ENCODE measurements at places on chromosomes 3 and 15.
A peak's percentile ranks its signal among the peaks of the same experiment; 100 is the strongest.

GRCh38 chr3:161069511-161070251, 35.5 kb downstream of the B3GALNT1 start:
- peak; percentile 64 for DNase-seq

GRCh38 chr3:127329631-127330285, 41.9 kb upstream of the PRR20G start:
- DNase-seq = no peak

GRCh38 chr15:65930134-65930533, 60.8 kb downstream of the RAB11A start:
- no peak for DNase-seq

DNA sequence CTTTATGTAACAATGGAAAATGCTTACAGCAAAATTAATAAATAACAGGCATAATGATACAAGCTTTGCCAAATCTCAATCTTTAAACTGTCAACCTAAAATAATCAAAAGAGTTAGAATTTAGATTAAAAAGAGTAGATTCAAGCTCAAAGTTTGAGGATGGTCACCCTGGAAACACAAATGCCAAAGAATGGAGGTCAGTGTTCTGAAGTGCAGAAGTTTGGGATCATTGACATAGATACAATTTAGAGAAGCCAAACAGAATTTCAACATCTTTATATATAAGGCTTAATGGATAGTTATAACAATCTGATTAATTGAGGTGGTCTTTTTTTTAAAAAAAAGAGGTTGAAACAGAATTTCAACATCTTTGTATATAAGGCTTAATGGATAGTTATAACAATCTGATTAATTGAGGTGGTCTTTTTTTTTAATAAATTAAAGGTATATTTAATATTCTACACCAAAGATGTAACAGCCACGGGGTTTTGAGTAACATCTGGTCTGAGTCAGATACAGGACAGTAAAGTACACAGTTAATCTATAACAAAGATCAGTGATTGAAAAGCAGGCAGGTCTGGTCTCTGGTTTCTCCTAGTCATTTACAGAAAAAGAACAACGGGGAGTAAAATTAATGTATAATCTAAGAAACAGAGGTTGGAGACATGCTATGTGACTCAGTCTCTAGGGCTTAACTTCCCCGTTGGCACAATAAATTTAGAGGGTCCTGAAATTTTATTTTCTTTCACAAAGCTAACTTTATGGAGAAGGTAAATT, 490.7 kb downstream of the GBE1 start:
- no peak for DNase-seq

- no peak for DNase-seq
Measured at GRCh38 chr15:92634671-92635201, 20.8 kb downstream of the FAM174B start.

DNA sequence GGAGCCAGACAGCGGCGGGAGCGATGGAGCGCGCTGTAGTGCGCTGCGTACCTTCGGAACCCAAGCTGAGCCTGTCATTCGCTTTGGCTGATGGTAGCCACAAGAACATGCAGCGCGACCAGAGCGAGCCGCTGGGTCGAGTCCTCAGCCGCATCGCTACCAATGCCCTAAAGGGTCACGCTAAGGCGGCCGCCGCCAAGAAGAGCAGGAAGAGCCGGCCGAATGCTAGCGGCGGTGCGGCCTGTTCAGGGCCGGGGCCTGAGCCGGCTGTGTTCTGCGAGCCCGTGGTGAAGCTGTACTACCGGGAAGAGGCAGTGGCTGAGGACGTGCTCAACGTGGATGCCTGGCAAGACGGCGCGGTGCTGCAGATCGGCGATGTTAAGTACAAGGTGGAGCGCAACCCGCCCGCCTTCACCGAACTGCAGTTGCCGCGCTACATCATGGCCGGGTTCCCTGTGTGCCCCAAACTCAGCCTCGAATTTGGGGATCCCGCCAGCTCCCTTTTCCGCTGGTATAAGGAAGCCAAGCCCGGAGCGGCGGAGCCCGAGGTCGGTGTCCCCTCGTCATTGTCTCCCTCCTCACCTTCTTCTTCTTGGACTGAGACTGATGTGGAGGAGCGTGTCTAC, 498 bp downstream of the PDE12 start:
- DNase-seq = peak; percentile 30

GRCh38 chr3:172709774-172710663, 848 bp downstream of the NCEH1 start:
- no peak for DNase-seq

DNA sequence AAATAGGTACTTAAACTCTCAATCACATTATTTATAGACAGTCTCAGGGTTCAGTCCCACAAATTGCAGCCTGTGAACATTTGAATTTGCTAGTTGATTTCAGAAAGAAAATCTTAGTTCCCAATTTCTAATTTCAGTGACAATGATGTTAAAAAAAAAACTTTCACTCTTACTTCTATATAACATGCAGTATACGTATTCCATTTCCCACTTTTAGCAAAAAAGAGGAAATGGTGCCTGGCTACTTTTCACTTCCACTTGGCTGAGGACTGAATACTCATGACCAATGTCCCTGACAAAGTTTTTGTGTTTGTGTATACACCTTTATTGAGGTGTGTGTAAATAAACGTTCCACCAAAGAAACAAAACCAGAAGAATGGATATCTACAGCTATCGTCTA, 32.1 kb upstream of the XCR1 start:
- no peak for DNase-seq

DNA sequence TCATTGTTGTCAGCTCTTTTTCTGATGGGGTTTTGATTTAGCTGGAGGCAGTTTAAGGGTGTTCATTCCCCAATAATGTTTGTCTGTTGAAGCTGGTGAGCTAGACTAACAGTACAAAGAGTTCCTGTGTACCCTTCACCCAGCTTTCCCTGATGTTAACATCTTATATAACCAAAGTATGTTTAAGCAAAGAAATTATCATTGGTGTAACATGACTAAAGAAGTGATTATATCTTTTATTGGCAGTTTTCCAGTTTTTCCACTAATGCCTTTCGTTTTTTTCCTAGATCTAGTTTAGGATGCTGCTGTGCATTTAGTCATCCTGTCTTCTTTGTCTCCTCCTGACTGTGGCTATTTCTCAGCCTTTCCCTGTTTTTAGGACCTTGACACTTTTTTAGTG, 165.6 kb downstream of the LPP start:
- no peak for DNase-seq

DNA sequence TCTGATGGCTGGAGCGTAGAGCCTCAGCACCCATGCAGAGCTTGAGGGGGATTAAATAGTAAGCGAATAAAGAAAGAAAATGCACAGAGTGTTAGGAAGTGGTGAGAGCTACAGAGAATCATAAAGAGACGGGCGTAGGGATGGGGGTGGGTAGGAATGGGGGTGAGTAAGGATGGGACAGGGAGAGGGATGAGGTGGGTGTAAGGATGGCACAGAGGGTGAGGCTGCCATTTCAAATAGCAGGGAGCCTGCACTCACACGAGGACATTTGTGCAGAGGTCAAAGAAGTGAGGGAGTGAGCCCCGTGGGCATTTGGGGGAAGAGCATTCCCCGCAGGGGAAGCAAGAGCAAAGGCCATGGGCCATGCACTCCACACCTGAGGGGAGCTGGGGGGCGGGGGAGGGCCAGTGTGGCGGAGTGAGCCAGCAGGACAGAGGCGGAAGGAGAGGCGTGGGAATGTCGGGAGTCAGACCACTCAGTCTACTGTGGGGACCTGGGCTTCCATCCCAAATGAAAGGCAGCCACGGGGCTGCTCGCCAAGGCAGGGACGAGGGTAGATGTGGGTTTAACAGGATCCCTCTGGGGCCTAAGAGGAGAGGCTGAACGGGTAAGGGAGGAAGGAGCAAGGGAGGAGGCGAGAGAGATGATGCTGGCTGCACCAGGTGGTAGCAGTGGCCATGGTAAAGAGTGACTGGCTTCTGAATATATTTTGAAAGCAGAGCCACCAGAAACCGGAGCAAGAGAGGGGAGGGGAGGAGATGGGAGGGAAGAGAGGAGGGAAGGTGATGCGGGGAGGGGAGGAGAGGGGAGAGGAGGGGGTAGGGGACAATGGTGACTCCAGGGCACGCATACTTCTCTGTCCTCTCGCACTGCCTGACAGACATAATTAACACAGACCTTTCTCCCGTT, 35.2 kb upstream of the SLC6A6 start:
- no peak for DNase-seq

GRCh38 chr3:94529816-94530215, 467.0 kb downstream of the NSUN3 start:
- DNase-seq = no peak

DNA sequence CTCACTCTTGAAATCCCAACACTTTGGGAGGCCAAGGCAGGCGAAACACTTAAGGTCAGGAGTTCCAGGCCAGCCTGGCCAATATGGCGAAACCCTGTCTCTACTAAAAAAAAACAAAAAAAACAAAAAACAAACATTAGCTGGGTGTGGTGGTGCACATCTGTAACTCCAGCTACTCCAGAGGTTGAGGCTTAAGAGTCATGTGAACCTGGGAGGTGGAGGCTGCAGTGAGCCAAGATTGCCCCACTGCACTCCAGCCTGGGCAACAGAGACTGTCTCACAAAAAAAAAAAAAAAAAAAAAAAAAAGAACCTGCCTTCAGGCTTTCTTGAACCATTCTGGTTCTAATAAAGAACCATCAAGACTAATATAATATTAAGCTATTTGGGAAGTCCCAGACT, 16.5 kb downstream of the ARPP19 start:
- DNase-seq = no peak

- DNase-seq = no peak
Measured at GRCh38 chr3:21520106-21520963, 230.7 kb downstream of the ZNF385D start.

GRCh38 chr3:62242831-62243509, 130.4 kb downstream of the FEZF2 start:
- DNase-seq = no peak

GRCh38 chr3:137615659-137616418, 148.3 kb upstream of the SOX14 start:
- no peak for DNase-seq

- peak; percentile 73 for DNase-seq
Measured at GRCh38 chr3:107524841-107525643, 2.3 kb downstream of the BBX start.

GRCh38 chr3:107833722-107834416, 257.0 kb downstream of the CD47 start:
- DNase-seq = no peak

- DNase-seq = no peak
Measured at GRCh38 chr15:42444415-42445063, 46.4 kb downstream of the ZNF106 start.

DNA sequence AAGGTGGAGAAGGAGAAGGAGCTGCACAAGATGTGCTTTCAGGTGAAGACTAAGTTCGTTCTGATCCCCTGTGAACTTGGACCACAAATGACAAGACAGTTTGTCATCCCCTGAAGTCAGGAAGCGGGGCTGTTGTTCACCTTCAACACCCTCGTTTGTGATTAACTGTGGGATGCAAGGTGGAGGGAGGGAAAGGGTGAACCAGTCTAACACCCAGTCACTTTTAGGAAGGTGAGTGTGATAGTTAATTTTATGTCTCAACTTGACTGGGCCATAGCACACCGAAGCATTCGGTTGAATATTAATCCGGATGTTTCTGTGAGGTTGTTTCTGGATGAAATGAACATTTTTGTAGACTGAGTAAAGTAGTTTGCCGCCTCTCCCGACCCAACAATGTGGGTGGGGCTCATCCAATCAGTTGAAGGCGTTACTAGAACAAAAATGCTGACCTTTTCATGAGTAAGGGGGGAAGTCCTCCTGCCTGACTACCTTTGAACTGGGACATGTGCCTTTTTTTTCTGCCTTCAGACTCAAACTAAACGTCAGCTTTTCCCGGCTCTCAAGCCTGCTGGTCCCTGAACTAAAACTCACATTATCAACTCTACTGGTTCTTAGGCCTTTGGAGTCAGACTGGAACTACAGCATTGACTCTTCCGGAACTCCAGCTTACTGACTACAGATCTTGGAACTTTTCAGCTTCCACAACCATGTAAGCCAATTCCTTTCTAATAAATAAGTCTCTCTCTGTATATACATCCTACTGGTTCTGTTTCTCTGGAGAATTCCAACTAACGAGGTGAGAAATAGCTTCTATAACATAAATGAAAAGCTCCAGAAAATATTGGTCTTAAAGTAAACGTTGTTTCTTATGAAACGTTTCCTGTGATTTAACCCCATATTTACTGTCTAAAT, 264.0 kb upstream of the SLITRK3 start:
- no peak for DNase-seq

DNA sequence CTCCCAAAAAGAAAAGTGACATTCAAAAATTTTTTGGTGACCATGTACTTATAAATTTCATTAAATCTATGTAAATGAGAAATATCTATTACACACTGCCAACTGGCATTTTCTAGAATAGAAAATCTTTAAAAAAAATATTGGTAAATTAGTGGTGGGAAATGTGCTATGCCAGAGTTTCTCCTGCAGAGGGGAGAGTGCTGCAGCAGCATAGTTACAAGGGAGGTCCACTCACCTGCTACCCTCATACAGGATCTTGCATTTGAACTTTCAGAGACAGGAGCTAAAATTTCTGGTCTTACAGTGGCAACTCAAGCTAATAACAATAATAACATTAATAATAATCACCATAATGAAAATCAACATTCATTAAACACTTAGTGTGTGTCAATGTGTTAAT, 459.6 kb downstream of the NSUN3 start:
- DNase-seq = no peak

GRCh38 chr3:146953511-146953981, 348.4 kb upstream of the PLSCR5 start:
- no peak for DNase-seq

GRCh38 chr15:98926236-98926635, 81.4 kb downstream of the PGPEP1L start:
- no peak for DNase-seq

GRCh38 chr3:174268586-174268985, 590.5 kb upstream of the NAALADL2 start:
- DNase-seq = no peak

DNA sequence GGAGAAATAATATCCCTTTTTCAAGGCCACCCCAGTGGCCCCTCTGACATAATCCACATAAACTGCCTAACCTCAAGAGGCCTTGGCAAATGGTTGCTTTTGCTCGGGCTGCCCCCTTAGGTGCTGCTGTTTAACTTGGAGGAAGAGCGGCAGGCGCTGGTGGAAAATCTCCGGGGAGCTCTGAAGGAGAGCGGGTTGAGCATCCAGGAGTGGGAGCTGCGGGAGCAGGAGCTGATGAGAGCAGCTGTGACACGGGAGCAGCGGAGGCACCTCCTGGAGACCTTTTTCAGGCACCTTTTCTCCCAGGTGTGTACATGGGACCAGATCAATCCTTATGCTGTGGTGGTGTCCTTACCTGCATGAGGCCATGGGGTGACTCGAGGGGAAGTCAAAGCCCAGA, 15.0 kb downstream of the DUOX1 start:
- DNase-seq = no peak

DNA sequence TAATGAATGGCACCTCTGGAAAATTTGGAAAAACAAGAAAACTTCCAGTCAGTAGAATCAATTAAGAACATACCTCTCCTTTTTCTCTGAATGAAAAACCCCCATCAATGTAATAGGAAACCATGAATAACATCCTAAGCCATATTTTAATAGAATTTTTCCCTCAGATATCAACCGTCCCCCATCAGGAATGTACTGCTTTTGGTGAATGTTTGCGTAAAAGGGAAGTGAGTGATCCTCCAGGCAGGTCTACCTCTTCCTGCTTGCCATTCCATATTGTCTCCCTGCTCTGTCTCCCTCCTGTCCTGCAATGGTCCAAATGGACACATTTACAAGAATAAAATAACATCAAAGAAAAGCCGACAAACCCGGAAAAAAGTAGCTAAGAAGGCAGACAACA, 30.8 kb downstream of the LAMP3 start:
- DNase-seq = no peak

GRCh38 chr15:30068326-30068725, 14.4 kb upstream of the GOLGA8J start:
- no peak for DNase-seq
